ENCODE measurements at places on chromosomes 2 and 18. TPM values are rescaled to one million over a fixed set of nuclear protein-coding genes. Genes with fewer than 3 reads are reported as not detected.

GRCh38 chr2:74149570-74150319 is 2.0 kb upstream of the BOLA3 start:
- DNase-seq: no peak

Gene SLC23A3
- total RNA-seq: 0.95 TPM

DNA sequence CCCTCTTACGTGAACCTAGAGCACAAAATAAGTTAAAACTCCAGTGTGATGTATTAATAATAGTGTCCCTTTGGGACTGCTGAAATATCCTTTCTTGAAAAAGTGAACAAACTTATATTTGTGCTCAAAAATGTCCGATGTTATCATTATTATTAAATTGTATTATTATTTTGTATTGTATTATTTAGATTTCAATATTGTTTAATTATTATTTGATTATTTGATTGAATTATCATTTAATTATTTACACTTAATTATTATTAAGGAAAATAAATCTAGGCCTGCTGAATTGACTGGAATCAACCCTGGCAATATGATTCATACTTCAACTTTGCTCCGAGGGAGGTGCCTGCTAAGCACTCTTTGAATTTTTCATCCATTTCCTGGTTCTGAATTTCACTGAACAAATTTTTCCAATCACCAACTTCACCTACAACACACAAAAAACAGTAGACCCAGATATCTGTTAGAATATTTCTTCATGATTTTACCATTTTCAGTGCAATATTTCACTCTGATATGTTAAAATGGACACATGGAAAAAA is 10.9 kb upstream of the EIF2AK2 start:
- no peak for DNase-seq

DNA sequence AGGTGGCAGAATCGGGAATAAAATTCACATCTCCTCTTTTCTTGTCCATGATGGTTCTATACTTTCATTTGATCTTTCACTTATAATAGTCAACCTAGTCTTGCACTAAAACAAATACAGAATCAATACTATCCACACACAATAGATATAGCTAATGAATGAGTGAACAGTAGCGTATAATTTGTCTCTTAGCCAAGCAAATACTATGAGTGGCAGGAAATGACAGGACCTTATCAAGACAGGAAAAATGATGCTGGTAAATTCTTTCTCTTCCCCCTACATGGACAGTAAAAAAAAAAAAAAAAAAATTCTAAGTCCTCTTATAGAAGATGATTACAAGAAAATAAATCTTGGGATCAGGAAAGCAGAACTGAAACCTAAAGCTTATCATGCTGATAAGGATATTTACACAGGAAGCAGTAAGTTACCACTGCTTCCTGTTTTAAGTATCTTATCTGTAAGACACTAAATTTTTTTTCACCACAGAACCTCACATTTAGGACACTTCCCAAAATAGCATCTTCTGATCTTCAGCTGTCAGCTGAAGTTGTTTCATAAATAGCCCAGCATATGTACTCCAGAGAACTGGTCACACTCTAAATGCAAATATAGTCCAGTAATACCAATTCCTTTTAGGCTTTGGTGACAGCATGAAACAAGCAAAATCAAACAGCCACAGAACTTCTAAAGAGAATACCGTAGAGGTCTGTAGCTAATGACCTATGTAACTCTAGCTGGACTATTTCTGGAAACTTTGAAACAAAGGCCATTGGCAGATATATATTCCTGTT is 27.0 kb downstream of the IRS1 start:
- DNase-seq: no peak

Gene UNC80
- not detected for total RNA-seq

Gene PAX3
- total RNA-seq: not detected

Gene LCT
- total RNA-seq: not detected

DNA sequence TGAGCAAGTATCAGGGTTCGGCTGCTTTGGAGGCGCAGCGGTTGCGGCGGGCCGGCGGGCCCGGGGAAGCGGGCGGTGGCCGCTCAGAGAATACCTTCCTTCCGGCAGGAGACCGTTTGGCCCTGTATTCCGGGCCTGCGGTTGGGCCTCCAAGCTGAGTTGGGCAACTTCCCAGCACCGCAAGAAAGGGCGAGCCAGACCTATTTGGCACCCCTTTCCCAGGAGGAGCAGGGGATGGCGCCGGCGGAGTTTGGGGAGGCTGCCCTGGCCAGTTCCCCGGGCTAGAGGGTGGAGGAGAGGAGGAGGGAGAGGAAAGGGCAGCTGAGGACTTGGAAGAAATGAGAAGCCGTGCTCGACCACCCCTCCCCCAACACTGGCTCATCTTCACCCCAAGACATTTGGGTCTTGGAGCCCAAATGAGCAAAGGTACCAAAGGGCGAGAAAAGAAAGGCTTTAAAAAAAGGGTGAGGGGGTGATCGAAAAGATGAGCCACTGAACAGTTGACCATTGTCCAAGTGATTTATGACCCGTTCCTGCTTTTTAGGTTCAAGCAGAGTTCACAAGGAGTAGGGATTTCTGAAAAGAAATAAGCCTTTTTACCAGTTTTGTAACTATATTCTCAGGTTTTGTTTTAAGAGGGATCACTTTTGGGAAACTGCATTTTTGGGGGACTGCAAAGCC is 8.4 kb downstream of the HOXD3 start:
- DNase-seq: no peak

DNA sequence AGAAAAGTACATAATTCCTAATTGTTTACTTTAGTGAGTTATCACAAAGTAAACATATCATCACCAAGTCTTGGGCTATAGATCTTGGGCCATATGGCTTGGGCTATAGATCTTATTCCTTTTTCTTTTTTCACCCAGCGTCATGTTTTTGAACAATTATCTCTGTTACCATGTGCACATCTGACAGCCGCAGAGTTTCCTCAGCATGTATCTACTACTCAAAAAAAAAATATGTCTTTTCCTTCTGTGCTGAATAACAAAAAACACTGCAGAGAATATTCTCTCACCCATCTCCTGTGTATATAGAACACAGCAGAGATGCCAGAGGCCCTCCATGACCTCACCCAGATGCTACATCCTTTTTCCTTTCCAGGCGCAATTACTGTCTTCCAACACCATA is 76.2 kb upstream of the MYO3B start:
- DNase-seq: no peak
